ENCODE measurements at places on chromosomes 2 and 18.

DNA sequence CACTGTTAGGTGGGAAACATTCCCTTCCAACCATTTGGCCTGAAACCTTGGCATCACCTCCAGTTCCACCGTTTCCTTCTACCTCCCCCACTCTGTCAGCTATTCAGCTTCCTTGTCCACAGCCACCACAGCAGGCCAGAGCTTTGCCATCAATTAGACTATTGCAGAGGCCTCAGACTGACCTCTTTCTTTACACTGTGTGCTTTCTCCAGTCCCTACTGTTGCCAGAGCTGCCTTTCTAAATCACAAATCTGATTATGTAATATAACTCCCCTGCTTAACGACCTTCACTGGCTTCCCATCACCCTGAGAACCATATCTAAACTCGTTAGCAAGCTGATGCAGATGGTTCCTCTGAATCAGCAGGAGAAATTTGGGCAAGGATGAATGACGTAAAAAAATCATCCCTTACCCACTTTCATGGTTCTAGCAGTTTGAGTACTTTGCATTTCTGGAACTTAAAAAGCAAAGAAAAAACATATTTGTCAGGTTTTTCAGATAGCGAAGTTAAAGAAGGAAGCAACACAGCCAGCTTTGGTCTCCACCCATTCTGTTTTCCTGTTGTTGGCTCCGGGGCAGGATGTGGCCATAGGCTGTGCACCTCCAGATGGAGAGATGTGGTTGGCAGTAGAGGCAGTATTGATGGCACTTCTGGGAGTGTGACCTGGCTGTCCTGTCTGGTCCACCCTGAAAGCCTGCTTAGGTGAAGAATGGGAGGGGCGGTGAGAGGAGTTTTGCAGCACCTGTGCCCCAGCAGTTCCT lies 422.1 kb downstream of the PARD3B start:
- no peak for DNase-seq

DNA sequence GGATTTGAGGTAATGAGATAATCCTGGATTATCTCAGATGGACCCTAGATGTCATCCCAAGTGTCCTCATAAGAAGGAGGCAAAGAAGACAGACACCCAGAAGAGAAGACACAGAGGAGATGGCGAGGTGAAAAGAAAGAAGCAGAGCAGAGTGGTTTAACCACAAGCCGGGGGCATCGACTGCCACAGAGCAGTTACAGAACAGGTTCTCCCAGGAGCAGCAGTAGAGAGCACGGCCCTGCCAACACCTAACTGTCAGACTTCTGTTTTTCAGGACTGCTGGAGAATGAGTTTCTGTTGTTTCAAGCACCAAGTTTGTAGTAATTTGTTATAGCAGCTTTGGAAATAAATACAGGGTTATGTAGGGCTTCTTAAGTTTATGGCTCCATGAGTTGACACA lies 437.0 kb downstream of the THSD7B start:
- DNase-seq = no peak

DNA sequence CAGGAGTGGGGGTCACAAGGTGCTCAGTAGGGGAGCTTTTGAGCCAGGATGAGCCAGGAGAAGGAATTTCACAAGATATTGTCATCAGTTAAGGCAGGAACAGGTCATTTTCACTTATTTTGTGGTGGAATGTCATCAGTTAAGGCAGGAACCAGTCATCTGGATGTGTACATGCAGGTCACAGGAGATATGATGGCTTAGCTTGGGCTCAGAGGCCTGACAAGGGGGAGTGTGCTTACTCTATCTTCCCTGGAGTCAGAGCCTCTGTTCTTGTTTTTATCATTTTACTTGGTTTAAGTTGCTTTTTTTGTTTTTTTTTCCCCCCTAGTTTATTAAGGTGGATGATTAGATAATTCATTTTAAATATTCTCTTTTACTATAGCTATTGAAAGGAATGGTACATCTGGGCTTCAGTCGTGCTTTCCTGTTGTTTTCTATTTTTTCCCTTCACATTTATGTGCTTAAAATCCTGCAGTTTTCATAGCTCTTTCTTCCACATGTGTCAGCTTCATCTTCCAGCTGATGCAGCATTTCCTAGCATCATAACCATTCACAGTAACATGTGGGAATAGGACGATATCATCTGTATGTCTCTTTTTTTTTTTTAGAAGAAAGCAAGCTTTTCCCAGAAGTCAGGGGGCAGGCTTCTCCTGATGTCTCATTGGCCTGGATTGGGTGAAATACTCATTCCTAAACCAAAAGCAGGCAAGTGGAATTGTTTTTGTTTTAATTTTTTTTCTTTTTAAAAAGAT lies 15.4 kb downstream of the ZNF396 start:
- DNase-seq = no peak

DNA sequence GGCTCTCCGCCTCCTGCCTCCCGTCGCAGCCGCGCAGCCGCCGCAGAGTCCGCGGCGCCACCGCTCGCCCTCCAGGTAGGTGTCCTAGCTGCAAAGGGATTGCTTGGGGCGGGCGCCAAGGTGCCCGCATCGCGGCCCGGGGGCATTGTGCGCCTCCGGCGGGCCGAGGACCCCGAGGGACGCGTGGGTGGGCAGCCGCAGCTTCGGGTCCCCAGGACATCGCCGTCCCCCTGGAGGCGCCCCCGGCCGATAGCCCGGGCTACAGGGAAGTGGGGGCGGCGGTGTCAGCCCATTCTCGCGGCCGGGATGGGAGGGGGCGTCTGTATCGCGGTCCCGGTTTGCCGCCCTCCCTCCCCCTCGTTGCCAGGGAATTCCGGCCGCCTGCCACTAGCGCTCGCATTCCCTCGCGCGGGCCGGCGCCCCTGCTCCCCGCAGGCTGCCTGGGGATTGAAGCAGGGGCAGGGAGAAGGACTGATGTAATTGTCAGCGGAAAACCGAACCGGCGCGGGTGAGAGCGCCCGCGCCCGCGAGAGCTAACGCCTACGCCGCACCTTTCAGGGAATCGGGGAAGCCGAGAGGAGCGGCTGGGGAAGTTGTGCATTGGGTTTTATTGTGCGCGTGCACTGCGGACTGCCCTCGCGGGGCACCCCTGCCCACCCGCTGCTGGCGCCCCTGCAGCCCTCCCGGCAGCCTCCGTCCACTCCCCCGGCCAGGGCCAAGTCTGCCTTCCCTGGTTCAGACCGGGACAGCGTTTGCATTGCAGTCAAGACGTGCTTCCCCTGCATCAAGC lies 483 bp downstream of the OSBPL6 start:
- DNase-seq = peak; percentile 57

DNA sequence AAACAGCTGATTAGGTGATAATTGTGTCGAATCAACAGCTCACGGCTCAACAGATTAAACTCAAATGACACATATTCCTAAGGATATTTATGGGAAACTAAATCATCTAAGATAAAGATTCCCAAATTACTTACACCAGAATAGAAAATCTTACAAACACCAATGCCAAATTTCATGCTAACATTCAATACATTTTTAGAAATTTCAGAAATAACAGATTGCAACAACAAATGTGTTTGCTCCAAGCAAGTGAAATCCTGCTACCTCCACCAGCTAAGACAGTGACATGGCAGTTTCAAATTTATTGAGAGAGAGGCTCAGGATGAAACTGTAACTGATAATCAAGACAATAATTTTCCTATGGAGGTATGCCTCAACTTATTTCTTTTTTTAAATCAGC lies 65.0 kb upstream of the EPB41L3 start:
- DNase-seq = no peak

GRCh38 chr2:120982598-120982997 lies 246.9 kb downstream of the GLI2 start:
- no peak for DNase-seq

DNA sequence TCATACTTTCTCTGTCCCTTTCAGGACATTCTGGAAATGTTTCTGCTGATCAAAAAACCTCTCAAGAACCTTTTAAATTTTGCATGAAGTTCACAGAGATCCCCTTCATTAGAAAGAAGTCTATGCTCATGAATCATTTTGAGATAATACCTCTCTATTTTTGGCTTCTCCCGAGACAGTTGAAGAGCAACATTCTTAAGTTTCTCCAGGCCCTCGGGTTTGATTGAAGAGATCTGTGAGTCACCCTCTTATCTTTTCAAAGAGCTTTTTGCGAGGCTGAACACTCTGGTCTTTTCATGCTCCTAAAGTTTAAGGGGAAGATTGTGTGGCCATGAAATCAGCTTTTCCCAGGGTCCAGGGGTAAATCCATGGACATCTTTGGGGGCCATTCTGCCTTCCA lies 354.2 kb downstream of the FBXO15 start:
- peak; percentile 48 for DNase-seq

DNA sequence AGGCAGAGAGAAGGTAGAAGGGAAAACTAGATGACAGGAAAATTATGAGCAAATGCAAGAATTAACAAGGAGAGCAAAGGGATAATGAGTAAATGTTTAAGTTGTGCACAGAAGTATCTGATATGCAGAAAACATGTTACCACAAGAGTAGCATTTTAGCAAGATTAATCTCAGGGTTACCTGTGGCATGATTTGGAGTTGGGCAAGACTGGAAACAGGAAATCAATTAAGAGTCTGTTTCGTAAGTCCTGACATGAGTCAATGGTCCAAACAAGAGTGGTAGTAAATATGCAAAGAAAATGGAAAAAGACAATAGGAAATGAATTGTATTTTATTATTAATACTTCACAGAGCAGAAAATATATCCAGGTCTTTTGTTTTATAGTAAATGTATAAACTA lies 17.3 kb upstream of the MTX2 start:
- DNase-seq = no peak

DNA sequence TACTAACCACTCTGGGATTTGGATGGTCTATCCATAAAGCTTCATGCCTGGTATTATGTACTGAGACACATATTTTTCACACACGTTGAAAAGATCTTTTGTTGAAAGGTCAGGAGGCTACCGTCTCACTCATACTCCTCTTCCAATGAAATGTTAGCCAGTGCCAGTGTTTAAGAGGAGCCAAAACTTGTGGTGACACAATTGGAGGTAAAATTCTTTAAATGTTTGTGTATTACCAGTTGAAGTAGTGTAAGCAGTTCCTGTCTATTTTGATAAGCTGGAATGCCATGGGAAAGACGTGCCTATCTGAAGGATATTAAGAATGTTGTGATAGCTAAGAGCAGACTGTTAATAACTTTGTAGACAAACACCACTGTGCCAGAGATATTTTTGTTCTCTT lies 32.1 kb downstream of the MARCHF7 start:
- no peak for DNase-seq

GRCh38 chr2:218290316-218291261 lies 1.7 kb downstream of the TMBIM1 start:
- DNase-seq = no peak

- DNase-seq = peak; percentile 68
Measured at GRCh38 chr2:205166745-205167144, 515.6 kb upstream of the NRP2 start.

DNA sequence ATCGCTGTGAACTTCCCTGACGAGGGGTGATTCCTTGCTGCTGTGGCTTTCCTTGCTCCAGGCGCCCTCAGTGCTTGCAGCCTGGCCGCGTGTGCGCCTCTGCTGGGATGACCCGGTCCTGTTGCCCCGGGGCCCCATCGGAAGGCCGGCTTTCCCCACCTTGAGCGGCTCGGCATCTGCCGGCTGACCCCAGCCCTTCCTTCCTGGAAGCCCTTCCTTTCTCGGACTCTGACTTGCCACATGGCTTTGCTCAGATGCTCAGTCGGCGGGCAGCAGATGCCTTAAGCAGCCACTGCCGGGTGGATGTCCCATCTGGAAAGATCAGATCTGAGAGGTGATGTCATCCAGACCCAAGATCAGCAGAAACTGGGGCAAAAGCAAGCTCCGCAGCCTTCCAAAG lies 100.5 kb upstream of the ODC1 start:
- peak; percentile 44 for DNase-seq

- DNase-seq = peak; percentile 30
Measured at GRCh38 chr18:65091744-65092329, 659.0 kb upstream of the CDH7 start.

DNA sequence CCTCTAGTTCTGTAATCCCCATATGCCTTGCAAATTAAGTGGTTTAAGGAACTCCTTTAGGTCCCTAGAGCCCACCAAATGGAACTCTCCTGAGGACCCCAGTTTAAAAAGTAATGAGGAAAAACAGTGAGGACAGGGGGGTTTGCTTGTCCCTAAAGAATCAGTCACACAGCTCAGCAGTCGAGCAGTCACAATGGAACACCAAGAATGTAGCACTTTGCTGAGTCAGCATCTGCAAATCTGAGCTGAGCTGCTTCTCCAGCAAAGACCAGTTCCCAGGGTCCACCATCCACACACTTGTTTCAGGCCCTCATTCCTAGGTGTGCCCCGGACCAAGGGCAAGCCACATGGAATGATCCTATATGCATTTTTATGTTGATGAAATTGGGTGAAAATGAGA lies 46.2 kb upstream of the NEDD4L start:
- no peak for DNase-seq

DNA sequence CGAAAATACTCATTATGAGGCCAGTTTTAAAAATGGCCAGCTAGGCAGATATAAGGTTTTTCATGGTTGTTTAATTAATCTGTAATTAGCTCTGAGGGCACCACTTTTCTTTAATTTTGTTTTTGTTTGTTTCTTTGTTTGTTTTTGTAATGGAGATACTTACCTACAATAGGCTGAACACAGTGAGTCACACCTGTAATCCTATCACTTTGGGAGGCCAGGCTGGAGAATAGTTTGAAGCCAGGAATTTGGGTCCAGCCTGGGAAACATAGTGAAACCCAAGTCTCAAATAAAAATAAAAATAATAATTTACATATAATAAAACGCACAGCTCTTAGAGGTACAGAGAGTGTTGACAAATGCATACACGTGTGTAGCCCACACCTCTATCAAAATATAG lies 56.8 kb upstream of the MSH2 start:
- no peak for DNase-seq

DNA sequence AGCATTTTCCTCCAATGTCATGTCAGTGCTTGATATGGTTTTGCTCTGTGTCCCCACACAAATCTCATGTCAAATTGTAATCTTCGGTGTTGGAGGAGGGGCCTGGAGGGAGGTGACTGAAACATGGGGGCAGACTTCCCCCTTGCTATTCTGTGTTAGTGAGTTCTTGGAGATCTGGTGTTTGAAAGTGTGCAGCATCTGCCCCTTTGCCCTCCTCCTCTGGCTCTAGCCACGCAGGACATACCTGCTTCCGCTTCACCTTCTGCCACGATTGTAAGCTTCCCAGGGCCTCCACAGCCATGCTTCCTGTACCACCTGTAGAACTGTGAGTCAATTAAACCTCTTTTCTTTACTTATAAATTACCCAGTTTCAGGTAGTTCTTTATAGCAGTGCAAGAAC lies 118.7 kb downstream of the NOL10 start:
- DNase-seq = no peak

DNA sequence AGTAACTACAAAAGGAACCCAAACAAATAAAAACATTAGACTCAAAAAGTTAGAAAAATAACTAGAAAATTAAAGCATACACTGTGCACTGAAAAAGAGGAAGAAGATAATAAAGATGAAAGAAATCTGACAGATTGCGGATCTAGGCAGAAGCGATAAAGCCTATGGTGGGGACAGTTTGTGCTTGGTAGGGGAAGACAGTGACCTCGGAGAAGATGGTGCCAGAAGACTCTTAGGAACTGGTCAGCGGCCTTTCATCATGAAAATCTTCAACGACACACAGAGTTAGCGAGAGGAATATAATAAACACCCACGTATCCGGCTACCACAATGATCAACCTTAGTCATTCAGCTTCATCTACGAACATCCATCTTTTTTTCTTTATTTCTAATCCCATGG lies 180.5 kb downstream of the HDAC4 start:
- DNase-seq = no peak
